ENCODE measurements at places on chromosomes 3 and 15.
A peak's percentile ranks its signal among the peaks of the same experiment; 100 is the strongest.

DNA sequence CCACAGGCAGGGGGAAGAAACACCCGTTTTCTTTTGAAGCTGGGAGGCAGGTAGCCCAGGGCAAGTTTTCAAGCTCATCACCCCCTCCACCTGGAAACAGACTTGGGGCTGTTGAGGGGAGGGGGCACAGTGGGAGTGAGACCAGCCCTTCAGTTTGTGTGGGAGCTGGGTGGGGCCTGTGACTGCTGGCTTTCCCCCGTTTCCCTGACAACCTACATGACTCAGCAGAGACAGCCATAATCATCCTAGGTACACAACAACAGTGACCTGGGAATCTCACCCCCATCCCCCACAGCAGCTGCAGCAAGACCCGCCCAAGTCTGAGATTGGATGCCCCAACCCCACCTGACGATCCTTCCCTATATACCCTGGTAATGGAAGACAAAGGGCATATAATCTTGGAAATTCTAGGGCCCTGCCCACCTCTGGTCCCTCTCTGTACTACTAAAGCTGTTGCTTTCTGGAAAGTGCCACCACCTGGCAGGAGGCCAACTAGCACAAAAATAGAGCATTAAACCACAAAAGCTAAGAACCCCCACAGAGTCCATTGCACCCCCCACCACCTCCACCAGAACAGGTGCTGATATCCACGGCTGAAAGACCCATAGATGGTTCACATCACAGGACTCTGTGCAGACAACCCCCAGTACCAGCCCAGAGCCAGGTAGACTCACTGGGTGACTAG lies 422.2 kb upstream of the SGO1 start:
- H3K4me3 ChIP-seq, result no peak overlapping the region
- H3K27ac ChIP-seq, result no peak overlapping the region
- no peak for DNase-seq
- H3K4me1 ChIP-seq, result no peaks in the 10 kb centered on the region
- H3K27me3 ChIP-seq, result no peaks in the 10 kb centered on the region

DNA sequence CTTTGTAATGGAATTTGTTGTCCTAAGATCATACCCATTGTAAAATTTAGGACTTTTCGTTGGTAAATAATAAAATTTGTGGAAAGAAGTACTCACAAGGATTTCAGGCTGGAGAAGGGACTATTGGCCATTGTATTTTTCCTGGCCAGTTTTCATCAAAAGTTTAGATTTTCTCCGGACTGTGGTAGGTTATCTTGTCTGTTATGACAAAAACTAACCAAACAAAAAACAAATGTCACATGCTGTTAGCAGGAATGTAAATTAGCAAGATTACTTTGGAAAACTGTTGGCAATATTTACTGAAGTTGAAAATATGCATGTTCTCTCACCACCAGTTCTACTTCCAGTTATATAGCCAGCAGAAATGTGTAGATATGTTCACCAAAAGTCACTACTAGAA lies 27.8 kb downstream of the PDE8A start:
- H3K36me3 ChIP-seq, result no peaks in the 10 kb centered on the region
- H3K4me1 ChIP-seq, result peaks cover 50% of the 10 kb centered on the region
- H3K27me3 ChIP-seq, result no peaks in the 10 kb centered on the region
- DNase-seq, result no peak

- H3K4me3 ChIP-seq, result no peak overlapping the region
- H3K4me1 ChIP-seq, result no peaks in the 10 kb centered on the region
- no peaks in the 10 kb centered on the region for H3K27me3 ChIP-seq
- no peak for DNase-seq
Observed at GRCh38 chr3:127899766-127900165, 15.3 kb upstream of the KBTBD12 start.

DNA sequence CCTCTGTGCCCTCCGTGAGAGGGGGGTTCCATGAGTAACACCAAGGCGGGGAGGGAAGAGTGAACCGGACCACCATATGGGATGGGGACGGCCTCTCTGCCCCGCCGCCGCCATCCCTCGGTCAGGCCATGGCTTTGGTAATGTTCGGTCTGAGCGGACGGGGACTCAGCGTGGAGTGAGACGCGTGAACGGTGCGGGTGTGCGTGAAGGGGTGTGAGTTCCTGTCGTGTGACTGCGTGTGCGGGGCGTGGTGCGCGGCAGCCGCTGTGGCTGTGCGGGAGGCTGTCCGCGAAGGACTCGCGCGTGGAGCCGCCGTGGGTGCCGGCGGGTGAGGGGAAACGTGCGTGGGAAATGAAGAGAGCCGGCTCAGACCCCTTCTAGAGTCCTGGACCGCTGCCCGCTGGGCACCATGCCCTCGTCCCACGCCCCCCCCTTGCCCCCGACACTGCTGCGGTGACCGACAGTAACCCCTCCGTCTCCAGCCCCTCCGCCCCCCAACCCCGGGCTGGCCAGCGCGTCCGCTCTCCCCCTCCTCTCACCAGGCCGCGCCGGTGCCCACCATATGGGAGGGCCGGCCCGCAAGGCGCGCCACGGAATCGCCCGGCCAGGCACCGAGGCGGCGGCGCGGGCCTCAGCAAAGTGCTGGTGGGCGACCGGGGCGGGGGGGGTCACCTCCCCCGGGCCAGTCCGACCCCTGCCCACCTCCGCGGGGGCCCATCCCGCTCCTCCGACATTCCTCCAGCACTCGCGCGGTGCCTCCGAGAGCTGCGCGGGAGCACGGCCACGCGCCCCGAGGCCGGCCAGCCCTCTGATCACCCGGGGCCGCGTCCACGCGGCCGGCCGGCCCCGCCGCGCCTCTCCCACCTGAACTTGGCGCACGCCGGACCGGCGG lies 589 bp downstream of the KLF15 start:
- H3K36me3 ChIP-seq, result peaks cover 12% of the 10 kb centered on the region
- peak; percentile 75 for DNase-seq
- peak overlapping the region; percentile 68 for H3K4me3 ChIP-seq
- peak overlapping the region; percentile 87 for H3K27ac ChIP-seq
- peaks cover 35% of the 10 kb centered on the region for H3K4me1 ChIP-seq
